ENCODE measurements at places on chromosomes 7 and 10.

DNA sequence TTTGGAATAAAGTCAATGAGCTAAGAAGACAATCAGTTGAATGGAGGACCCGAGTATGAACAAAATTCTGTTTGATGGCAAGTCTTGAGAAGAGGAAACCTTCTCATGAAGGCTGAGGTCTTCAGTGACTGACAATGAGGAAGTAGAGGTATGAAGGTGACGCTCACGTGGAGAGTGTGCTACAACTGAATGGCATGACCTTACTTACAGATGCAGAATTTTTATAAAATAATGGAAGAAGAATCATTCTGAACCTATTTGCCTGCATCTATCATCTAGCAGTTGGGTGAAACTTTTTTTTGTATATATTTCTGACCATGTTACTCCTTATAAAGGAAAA is 19.4 kb upstream of the SP4 start:
- DNase-seq, result no peak

DNA sequence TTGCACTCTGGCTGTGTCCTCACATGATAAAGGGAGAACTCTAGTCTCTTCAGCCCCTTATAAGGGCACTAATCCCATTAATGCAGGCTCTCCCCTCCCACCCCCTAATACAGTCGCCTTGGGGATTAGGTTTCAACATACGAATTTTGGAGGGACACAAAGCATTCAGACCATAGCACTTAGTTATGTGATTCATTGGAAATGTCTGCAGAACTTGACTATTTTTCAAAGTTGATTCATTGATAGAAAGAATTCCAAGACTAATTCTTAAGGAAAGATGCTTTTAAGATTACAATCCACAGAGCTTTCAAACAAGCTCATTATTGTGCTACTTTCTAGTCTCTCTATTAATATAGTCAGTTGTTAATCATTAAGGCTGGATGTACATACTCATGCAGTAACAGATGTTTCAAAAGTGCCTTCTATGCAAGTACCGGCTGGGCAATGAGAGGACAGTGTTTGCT is 85.3 kb upstream of the RPA3 start:
- no peak for DNase-seq

DNA sequence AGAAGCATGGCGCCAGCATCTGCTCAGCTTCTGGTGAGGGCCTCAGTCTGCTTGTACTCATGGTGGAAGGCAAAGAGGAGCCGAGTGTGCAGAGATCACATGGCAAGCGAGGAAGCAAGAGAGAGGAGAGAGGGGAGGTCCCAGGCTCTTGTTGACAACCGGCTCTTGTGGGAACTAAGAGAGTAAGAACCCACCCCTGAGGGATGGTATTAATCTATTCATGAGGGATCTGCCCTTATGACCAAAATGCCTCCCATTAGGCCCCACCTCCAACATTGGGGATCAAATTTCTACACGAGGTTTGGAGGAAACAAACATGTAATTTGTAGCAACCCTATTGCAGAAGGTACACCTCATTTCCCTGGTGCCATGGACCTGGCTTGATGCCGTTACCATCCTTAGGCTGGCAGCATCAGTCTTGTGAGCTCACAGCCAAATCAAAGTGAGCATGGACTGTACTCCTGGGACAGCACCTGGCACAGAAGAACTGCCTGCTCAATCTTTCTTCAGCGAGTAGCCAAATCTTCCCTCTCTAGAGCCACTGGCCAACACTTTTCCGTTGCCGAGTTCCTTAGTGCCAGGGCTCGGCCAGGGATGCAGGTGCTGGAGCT is 6.5 kb downstream of the BTBD16 start:
- no peak for DNase-seq

GRCh38 chr7:104895522-104896236 is 118.3 kb upstream of the KMT2E start:
- DNase-seq, result no peak

GRCh38 chr10:28734938-28735759 is 57.8 kb downstream of the BAMBI start:
- DNase-seq, result no peak

DNA sequence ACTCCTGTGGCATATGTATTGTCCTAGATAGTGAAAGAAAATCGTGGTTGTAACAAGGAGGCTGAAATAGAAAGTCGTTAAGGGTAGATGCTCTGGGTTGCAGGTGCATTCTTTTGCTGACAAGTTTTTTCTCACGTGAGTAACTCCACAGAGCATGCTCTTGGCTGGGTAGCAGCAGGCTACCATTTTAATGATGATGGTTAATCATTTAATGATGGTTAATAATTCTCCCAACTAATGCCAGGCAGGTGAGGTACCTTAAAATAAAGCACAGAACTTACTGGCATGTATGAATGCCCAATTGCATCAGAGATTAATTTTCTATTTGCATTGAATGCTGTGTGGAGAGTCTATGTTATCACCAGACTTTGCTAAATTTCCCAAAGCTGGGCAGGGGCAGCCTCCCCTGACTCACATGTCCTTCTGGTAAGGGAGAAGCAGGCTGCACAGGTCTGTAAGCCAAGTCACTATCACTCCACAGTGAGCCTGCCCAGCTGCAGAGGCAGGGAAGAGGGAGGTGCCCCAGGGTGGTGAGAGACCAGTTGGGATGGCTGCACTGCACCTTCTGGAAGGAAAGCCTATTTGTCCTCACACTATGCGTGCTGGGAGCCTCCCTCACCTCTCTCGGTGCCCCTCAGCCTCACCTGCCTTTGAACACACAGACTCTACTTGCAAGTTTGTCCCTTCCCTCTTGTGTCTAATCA is 287.0 kb upstream of the IGFBP3 start:
- no peak for DNase-seq

- no peak for DNase-seq
Observed at GRCh38 chr10:119197921-119198320, 9.4 kb upstream of the GRK5 start.

DNA sequence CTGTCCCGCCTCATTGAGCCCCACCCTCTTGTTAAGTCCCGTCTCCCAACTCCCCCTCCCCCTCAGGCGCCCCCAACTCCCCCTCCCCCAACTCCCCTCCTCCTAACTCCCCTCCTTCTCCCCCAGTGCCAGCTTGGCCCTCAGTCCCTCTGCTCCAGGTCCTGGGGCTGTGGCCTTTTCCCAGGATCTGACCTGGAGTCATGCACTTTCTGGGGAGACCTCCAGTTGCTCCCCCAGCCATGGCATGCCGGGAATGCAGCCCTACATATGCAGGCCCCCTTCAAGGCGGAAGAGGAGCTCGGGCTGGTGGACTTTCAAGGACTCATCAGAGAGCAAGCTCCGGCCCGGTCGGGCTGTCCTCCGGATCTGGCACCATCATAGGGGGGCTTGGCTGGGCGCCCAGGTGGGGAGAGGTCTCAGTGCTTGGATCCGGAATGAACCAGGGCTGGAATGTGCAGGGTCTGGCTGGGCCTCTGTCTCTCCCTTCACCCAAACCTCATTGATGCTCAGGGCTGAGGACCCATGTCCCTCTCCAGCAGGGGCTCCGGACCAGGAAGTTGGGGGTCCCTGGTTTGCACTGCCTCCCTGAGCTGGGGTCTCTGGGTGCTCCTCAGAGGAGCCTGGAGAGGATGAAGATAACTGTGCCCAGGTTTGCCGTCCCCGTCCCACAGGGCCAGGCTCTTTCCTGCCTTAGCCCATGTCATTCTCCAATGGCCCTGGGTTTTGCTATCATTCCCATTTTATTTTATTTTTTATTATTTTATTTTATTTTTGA is 41.1 kb downstream of the TMEM270 start:
- no peak for DNase-seq

GRCh38 chr10:80487421-80487785 is 33.3 kb downstream of the TSPAN14 start:
- DNase-seq, result no peak

GRCh38 chr7:99008921-99009530 is 130.7 kb downstream of the TRRAP start:
- no peak for DNase-seq

DNA sequence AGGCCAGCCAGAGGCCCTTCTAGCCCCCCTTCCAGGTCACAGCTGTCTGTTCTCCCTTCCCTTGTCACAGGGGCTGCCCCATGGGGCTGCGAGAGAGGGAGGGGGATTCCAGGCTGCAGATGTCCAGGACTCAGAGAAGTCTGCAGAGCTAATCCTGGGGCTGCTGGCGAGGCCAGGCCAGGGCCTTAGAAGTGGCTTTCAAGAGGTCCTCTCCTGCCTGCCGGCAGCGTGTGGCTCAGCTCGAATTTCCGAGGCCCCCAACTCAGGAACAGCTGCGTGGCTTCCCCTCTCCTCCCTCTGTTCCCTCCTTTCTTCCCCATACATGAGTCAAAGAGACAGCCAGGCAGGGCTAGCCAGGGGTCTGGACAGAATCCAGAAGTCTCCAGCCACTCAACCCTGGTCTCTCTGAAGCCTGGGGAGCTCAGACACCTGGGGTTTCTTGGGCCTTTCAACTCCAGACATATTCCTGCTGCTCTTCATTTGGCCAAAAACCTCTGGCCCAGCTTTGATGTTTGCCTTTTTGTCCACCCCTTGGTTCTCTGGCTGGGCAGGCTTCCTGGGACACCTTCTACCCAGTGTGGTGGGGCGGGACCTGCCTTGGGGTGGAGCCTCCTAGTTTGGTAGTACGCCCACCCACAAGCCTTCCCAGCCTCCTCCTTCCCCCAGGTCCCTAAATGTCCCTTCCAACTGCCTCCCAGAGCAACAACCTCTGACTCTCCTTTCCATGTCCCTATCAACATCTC is 21.8 kb upstream of the EIF5AL1 start:
- DNase-seq, result no peak

- DNase-seq, result no peak
Observed at GRCh38 chr7:67725423-67725822, 728.8 kb downstream of the TYW1 start.

- no peak for DNase-seq
Observed at GRCh38 chr7:24851786-24852185, 94.5 kb upstream of the GSDME start.

GRCh38 chr10:31972519-31973041 is 43.9 kb upstream of the ARHGAP12 start:
- DNase-seq, result no peak

DNA sequence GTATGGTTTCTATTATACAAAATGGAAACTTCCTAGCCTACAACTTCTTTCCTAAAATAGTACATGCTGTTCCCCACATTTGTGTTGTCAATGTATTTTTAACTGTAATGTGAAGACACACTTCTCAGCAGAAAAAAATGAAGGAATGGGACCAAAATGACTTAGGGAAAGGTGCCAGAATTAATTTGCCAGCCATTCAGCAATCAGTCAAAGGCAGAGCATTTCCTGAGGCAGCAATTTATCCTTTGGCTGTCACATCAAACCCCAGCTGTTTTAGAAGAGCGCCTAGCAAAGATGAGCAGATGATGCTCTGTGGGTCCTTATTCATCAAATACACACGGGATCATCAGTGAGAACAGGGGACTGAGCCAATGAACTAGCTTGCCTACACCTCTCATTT is 592.5 kb downstream of the KCNMA1 start:
- DNase-seq, result no peak

DNA sequence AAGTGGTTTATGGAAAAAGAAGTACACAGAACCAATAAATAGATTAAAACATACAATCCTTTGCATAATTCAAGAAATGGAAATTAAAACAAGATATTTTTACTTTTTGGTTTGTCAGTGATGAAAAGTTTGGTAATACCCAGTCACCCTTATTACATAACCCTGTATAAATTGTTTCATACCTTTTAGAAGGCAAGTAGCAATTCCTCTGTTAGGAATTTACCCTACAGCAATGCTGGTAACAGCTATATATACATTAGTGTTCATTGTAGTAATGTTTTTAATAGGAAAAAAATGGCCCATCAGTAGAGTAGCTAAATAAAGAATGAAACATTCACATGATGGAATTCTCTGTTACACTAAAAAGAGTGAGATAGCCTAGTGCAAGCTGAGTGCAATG is 42.7 kb downstream of the PTPN12 start:
- DNase-seq, result no peak

DNA sequence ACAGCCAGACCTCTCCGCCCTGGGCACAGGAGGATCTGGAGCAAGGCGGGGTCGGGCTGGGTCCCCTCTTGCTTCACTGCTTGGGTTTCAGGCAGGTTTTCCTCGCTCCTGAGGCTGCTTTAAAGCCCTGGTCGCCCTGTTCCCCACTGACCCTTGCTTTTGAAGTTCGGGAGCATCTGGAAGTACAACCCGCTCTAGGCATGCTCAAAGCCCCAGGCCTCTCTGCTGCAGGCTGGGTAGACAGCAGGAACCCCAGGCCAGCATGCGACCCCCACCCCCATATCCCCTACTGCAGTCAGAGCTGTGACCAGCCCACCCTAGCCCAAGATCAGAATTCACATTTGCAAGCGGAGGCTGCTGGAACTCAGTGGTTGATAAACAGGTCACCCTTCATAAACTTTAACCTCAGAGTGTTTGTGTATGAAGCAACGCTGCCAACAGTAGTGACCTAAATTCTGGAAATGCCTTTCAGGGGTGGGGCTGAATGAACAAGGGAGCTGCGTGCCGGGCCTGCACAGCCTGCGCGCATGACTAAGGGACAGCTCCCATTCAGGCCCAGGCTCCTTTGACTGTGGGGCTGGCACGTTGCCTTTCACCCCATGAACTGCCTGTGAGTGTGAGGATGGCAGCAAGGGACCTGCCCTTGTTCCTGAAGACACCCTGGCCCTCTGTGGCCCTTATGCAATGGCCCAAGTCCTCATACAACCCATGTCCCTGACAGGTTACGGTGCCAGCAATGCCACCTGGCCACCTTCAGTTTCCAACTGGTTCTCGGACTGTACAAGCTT is 52.5 kb downstream of the PROSER2 start:
- no peak for DNase-seq

DNA sequence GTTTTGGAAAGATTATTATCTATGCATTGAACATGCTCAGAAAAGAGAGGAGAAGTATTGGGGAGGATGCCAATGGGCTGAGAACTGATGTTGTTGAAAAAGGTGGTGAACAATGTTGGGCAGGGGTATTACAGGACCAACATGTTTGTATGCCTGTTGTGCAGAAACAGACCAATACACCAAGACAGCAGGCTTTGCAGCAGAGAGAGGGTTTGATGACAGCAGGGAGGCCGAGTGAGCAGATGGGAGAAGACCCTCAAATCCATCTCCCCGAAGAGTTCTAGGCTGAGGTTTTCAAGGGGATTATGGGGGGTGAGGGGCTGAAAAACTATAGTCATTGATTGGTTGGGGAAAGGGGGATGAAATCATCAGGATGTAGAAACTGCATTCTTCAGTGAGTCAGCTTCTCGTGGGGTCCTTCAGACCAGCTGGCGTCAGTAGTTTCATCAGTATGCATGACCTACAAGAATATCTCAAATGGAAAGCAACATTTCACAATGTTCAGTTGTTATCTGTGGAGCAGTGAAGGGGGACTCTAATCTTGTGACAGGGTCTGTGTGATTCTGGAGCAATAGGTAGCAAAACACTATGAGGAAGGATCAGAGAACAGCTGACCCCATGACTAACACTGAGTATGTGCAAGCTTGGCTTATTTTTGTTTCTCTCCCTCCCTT is 167.8 kb downstream of the BAMBI start:
- DNase-seq, result no peak
